ENCODE measurements at places on chromosomes 5 and 9.

- no peak for DNase-seq
Observed at GRCh38 chr9:633461-633860, 208.0 kb upstream of the DMRT1 start.

DNA sequence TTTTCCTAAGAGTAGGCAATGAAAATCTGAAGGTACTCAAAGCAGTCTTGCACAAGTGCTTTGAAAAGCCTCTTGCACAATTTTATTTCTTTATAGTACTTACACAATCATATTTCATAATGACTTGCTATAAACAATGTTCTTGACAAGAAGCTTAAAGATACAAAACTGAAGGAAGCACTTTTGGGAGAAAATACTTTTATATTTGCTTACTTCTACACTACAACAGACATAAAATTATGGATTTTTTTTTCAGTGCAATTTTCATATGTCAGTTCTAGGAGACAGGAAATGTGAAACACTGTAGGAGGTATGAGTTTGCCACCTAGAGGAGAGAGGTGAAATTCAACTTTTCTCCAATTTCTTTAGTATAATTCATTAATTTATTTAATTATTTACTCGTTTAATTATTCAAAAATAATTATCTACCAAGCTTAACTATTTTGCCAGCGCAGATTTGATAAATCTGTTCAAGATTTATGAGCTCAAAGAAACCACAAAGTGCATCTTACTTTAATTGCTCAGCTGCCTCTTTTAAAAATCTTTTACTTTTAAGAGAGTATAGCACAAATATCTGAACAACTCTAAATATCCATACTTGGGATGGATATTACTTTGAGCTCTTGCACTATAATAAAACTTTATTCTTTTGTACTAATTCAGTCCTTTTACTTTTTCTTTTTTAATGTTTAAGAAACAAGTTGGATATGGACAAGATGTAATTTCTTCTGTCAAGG is 29.0 kb upstream of the CDKN2B start:
- no peak for DNase-seq

GRCh38 chr5:19630876-19631275 is 357.1 kb downstream of the CDH18 start:
- no peak for DNase-seq

GRCh38 chr5:39919876-39920275 is 495.1 kb upstream of the DAB2 start:
- no peak for DNase-seq

DNA sequence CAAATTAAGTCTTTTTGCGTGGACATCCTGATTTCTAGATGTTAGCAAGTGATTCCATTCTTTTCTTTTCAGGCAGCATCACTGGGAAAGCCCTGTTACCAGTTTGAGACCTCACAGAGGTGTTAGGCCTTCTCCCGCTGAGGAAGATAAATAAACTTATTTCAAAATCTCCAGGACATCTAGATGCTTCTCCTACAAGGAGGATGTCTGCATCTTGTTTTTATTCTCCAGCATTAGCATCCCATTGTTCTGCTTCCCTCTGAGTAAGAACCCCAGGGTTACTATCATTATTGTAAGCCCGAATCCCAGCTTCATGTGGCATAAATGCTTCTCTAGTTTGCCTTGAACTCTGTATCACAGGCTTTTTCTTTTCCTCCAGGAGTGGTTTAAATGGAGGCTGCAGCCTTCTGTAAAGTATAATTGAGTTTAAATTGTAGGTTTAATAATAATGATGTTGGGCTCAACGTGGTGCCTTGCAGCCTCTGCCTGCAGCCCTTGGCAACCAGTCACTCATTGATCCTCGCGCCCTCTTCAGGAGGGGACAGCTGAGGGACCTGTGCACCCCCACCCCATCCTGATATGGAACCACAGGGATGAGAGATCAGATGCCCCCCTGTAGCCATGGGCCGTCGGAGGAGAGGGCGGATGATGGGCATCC is 114.9 kb downstream of the PDZD2 start:
- DNase-seq = no peak

GRCh38 chr9:90099262-90099963 is 494.6 kb downstream of the GADD45G start:
- DNase-seq = no peak

GRCh38 chr5:57429513-57430120 is 53.0 kb downstream of the ACTBL2 start:
- no peak for DNase-seq

- DNase-seq = peak; percentile 69
Observed at GRCh38 chr5:72847989-72848473, 31.6 kb downstream of the TNPO1 start.

DNA sequence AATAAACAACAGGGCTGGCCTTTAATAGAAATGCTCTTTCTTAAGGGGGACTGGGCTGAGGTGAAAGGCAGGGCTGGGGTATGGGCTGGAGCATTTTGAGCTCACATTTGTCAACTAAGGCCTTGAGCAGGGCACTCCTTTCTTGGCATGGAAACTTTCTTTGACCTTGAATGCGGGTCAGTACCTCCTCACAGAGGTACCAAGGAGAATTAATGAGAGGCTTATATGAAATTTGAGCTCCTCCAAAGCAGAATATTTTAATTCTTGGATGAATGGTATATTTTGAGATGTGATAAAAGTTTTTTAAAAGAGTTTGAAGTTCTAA is 3.1 kb downstream of the CYSTM1 start:
- DNase-seq = no peak

DNA sequence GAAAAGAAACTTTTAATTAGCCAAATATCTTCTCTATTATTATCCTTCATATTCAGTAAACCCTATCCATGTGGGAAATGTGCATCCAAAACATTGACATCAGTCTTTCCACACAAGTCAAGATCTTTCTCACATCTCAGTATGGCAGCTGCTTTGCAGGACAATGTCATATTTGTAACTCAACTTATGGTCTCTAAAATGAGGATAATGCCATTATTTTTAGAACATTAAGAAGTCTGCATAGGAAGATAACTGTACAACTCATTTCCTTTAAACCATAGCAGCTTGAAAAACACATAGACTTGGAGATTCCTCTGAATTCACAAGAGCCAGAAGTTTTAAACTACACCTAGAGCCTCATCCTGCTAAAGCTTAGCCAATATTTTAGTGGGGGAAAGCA is 43.7 kb downstream of the MCTP1 start:
- no peak for DNase-seq

DNA sequence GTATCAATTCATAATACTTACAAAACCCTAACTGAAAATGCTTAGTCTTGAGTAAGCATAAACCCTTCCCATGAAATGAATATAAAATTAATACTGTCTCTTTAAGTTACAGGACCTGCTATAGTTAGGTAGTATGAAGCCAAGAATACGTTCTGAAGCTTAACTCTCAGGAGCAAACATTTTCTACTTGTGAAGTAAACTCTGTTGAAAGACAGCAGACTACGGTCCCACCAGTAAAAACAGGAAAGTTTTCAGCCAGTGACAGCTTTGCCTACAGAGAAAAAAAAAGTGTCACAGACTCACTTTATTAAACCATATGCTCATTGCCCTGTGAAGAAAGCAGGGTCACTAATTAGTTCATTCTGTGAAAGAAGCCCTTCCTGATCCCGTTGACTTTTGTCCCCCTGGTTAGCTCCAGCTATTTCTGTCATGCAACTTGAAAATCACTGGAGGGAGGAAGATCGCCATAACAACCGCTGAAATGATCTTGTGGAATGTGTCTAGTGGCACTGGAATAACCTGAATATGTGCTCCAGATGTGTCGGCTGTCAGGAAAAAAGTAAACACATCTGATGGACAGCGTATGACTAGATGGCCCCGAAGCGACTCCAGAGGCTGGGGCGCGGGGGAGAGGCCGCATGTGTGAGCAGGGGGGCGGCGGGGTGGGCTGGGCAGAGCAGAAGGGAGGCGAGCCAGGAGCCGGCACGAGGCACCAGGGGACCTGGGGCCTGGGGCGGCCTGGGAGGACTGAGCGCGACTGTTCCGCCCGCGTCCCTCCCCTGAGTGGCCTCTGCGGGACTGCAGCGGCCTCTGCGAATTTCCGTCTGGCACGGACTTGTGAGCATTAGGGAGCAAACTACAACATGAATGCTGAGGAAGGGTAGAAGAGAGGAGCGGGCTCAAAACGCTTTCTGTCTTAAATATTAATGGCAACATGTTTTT is 41.9 kb downstream of the BNC2 start:
- no peak for DNase-seq

GRCh38 chr5:138946241-138946623 is 71.1 kb upstream of the LRRTM2 start:
- no peak for DNase-seq

- no peak for DNase-seq
Observed at GRCh38 chr5:181173027-181173419, 25.6 kb downstream of the OR2V2 start.

GRCh38 chr5:14735944-14736343 is 71.4 kb downstream of the OTULIN start:
- DNase-seq = no peak

- no peak for DNase-seq
Observed at GRCh38 chr9:14687042-14687719, 6.1 kb downstream of the ZDHHC21 start.

Data from stimulated activated CD8-positive, alpha-beta memory T cell treated with anti-CD3 and anti-CD28 coated beads, Interleukin-2, amount 100 ng/mL, for 1 hour (primary cell).